Suprapubic skin (tissue), 4 donors: ENCODE measurements at places on chromosomes 11 and 22.

- no peaks in the 10 kb centered on the region for H3K4me1 ChIP-seq
- H3K36me3 ChIP-seq, result no peaks in the 10 kb centered on the region
- H3K4me3 ChIP-seq, result no peak overlapping the region
Observed at GRCh38 chr22:33757802-33758483, 162.3 kb downstream of the LARGE1 start.

GRCh38 chr11:23227078-23227445, 366.8 kb upstream of the CCDC179 start:
- DNase-seq, result no peak
- H3K36me3 ChIP-seq, result no peaks in the 10 kb centered on the region
- no peaks in the 10 kb centered on the region for H3K27me3 ChIP-seq
- no peak overlapping the region for H3K27ac ChIP-seq
- no peaks in the 10 kb centered on the region for H3K4me1 ChIP-seq

DNA sequence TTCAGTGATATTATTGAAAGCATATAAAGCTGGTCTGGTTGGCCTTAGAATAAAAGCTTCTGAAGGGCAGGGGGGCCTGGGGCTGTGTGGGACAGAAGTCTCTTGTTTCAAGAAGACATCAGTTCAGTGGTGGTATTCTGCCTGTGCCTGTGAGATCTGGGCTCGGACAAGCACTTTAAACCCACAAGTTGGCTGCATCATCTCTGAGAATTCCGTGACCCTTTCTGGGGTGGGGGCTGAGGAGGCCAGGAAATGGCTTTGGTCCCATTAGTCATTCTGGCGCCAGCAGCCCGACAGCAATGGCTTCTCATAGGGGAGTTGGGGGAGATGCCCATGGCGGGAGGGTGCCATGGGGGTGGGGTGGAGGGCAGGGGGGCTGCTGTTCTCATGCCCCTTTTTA, 104.1 kb downstream of the PKNOX2 start:
- H3K27ac ChIP-seq, result no peak overlapping the region
- no peak overlapping the region for H3K4me3 ChIP-seq
- no peak for DNase-seq
- peaks cover 3% of the 10 kb centered on the region for H3K4me1 ChIP-seq
- H3K36me3 ChIP-seq, result no peaks in the 10 kb centered on the region
- peaks cover 9% of the 10 kb centered on the region for H3K27me3 ChIP-seq

DNA sequence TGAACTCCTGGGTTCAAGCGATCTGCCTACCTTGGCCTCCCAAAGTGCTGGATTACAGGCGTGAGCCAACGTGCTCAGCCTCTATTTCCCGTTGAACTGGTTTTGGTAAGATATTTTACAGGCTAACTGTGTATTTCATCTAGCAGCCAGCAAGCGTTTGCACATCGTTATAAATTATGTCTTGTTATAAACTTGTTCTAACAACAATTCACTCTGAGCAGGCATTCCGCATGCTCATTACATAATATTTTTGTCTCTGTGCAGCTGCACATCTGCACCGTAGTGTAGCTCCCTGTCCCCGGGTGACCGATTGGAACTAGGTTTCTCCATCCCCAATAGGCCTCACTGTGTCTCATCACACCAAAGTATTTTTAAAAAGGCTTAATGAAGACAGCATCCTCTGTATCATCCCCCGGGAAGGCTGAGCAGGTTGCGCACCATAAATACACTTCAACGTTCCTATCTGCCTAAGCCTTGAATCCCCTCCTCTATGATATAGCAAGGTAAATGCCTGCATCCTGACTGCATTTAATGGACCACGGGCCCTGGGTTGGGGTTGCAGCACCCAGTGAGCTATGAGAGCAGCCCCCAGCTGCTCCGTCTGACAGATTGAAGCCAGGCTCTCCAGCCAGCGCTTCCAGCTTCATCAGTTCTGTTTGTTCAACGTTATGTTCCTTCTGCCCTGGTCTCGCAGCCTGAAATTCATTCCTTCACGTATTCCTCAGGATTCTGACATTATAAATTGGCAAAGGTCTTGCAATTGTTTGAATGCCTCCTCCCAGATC, 47.7 kb downstream of the TST start:
- H3K4me3 ChIP-seq, result no peak overlapping the region
- no peaks in the 10 kb centered on the region for H3K27me3 ChIP-seq
- DNase-seq, result no peak
- peaks cover 18% of the 10 kb centered on the region for H3K4me1 ChIP-seq
- H3K36me3 ChIP-seq, result no peaks in the 10 kb centered on the region

- no peaks in the 10 kb centered on the region for H3K27me3 ChIP-seq
- H3K4me1 ChIP-seq, result peaks cover 8% of the 10 kb centered on the region
- no peak overlapping the region for H3K27ac ChIP-seq
Observed at GRCh38 chr11:120424185-120424969, 87.2 kb upstream of the GRIK4 start.

DNA sequence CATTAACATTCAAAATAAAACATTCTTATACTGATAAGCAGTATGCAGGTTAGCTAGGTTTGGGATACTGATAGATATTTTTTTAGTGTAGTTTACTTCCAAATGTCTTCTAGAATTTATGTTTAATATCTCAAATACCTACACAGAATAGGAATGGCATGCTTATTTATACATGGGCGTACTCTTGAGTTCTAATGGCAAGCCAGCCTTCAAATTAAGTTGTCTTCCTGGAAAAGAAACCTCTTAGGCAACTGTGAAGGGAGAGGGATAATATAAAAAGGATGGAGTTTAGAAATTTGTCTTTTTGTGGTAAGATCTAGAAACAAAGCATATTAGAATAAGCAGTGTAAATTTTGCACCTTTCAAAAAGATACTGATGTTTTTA, 65.4 kb downstream of the MTMR3 start:
- no peak for DNase-seq
- H3K4me3 ChIP-seq, result no peak overlapping the region
- H3K27me3 ChIP-seq, result no peaks in the 10 kb centered on the region
- peaks cover 31% of the 10 kb centered on the region for H3K4me1 ChIP-seq

GRCh38 chr11:17233101-17233500, 25.3 kb upstream of the PIK3C2A start:
- H3K4me1 ChIP-seq, result no peaks in the 10 kb centered on the region
- no peaks in the 10 kb centered on the region for H3K36me3 ChIP-seq
- no peak overlapping the region for H3K4me3 ChIP-seq
- H3K27ac ChIP-seq, result no peak overlapping the region
- H3K27me3 ChIP-seq, result no peaks in the 10 kb centered on the region
- no peak for DNase-seq

DNA sequence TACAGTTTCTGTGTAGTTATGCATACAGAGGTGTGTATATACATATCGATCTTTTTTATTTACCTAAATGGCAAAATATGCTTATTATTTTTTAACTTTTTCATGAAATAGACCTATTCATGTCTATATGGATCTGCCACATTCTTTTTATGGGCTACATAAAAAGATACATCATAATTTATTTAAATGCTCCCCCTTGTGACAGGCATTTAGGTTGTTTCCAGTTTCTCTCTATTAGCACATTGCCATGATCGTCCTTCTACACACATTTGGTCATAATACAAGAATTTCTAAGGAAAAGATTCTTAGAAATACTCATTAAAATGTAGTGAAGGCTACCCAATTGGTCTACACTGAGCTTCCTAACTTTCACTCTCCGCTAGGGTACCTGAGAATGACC, 1067.4 kb downstream of the OPCML start:
- H3K27me3 ChIP-seq, result no peaks in the 10 kb centered on the region
- H3K27ac ChIP-seq, result no peak overlapping the region
- no peak for DNase-seq
- no peaks in the 10 kb centered on the region for H3K4me1 ChIP-seq
- H3K36me3 ChIP-seq, result no peaks in the 10 kb centered on the region

DNA sequence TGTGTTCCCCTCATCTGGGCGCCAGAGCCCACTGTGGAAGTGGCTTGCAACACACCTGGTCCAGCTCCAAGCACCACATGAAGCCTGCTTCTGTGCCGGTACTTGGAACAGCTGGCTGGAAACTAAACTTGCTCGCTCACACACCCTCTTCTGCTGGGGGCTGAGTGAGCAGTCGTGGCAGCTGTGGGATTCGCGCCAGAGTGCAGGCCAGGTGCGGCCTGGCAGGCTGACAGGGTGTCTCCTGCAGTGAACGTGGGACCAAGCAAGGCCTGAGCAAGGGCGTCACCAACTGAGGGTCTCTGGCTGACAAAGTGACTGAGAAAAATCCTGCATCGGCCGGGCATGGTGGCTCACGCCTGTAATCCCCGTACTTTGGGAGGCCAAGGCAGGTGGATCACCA, 15.2 kb downstream of the SMC1B start:
- no peaks in the 10 kb centered on the region for H3K36me3 ChIP-seq
- DNase-seq, result no peak
- no peak overlapping the region for H3K27ac ChIP-seq
- H3K4me1 ChIP-seq, result peaks cover 5% of the 10 kb centered on the region

DNA sequence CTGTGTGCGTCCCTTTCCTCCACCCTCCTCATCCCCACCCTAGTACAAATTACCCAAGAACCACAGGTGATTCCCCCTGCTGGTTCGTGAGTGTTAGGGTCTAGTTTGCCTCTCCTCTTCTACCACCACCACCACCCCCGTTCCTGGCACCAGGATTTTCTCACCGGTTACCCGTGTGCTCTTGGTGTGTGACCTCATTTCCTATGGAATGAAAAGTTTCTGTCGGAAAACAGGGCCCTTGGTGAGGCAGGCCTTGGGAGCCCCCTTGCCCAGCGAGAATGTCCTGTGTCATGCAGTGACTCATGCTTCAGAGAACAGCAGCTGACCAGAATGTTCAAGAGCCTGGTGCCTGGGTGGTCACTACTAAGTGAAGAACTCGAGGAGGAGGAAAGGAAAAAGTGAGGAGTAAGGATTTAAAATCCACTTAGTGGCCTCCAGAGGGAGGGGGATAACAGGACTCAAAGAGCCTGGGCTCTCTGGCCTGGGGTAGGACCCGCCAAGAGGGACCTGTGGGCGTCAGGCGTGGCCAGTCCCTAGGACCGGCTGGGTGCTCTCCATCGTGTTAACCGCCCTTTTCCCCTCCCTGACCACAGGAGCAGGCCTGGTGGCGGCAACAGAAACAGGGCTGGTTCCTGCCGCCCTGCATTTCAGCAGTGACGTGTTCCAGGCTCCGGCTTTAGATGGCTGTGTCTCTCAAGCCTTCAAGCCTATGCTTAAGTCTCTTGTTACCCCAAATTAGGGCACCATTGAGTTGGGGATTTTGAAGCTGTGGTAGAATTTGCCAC, 30.2 kb downstream of the C22orf31 start:
- H3K4me1 ChIP-seq, result peaks cover 22% of the 10 kb centered on the region
- H3K4me3 ChIP-seq, result peak overlapping the region; percentile 39
- H3K27ac ChIP-seq, result peak overlapping the region; percentile 88
- no peak for DNase-seq
- no peaks in the 10 kb centered on the region for H3K27me3 ChIP-seq
- H3K36me3 ChIP-seq, result no peaks in the 10 kb centered on the region

GRCh38 chr11:27839226-27839913, 139.1 kb upstream of the BDNF start:
- no peak for DNase-seq
- H3K4me1 ChIP-seq, result no peaks in the 10 kb centered on the region
- no peaks in the 10 kb centered on the region for H3K27me3 ChIP-seq
